Kidney capillary endothelial cell (primary cell): ENCODE measurements at places on chromosomes 2 and 18.

DNA sequence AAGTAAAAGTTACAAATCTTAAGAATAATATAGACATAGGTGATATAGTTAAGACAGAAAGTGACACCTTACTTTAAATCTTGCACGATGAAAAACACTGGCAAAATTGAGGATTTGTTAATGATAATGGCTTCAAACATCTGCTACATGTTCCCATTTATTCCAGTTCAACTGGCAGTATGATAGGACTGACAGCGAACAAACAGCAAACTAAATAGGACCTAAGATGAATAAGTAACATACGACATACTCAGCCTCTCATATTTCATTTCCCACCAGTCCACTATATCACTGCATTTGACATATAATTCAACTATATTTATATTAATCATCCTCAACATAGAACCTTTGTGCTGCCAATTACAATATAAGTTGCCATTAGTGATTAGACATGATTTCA is 36.3 kb downstream of the ACVR1C start:
- no peak for DNase-seq

- DNase-seq = no peak
Observed at GRCh38 chr2:12733846-12734245, 17.1 kb downstream of the TRIB2 start.

GRCh38 chr2:240446664-240447175 is 11.3 kb downstream of the GPC1 start:
- no peak for DNase-seq

- no peak for DNase-seq
Observed at GRCh38 chr2:192243488-192243887, 48.8 kb upstream of the TMEFF2 start.

GRCh38 chr2:67526283-67526682 is 129.2 kb downstream of the ETAA1 start:
- DNase-seq = no peak

DNA sequence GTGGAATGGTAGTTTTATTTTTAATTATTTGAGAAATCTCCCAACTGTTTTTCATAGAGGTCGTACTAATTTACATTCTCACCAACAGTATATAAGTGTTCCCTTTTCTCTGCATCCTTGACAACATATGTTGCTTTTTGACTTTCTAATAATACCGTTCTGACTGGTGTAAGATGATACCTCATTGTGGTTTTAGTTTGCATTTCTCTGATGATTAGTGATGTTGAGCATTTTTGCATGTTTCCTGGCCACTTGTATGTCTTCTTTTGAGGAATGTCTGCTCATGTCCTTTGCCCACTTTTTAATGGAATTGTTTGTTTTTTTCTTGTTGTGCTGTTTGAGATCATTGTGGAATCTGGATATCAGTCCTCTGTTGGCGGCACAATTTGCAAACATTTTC is 242.5 kb downstream of the ZNF521 start:
- no peak for DNase-seq

DNA sequence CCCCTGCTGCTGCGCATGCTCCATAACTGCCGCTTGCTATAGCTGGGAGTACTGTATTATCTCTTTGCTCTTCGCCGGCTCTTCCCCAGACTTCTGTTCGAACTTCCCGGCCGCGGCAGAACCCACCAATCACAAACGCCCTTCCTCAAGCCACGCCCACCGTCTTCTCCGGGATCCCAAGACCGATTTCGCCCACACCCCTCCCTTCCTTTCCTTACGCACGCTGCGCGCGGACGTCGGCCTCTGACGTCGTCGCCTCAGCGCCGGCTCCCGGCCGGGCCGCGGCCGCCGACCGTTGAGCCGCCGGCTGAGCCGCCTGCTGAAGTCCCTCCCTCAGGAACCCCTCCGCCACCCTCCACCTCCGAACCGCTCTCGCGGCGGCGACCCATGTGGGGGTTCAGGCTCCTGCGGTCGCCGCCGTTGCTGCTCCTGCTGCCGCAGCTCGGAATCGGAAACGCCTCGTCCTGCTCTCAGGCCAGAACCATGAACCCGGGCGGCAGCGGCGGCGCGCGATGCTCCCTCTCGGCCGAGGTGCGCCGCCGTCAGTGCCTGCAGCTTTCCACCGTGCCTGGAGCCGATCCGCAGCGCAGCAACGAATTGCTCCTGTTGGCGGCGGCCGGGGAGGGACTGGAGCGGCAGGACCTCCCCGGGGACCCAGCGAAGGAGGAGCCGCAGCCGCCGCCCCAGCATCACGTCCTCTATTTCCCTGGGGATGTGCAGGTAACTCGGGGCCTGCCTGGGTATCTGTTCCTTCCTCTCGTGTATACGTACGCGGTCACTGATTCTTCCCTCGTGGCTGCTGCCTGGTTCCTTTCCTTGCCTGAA is at the start of gene C2orf69:
Gene C2orf69 (plus strand): TSS at position 242 of the 825 bp plus-strand sequence. CDS start 146 bp downstream, at position 388.
- peak; percentile 92 for DNase-seq
